ENCODE measurements at places on chromosomes 4 and X. TPM values are rescaled to one million over a fixed set of nuclear protein-coding genes. Genes with fewer than 3 reads are reported as not detected.

DNA sequence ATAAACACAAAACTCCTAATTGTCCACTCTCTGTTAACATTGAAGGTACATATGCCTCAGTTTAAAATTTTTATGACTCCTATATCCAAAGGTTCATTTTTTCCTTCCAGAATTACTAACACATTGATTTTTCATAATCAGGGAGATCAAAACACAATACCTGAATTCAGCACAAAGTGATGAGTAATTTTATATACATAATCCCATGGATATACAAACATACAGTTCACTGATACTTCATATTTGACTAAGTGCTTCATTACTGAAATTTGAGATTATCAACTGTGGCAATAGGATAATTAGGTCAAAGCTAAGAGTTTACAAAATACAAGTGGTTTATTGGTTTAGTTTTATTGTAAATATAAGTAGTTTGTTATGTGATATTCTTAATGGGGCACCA lies 176.2 kb upstream of the PRPS2 start:
- no peak for DNase-seq

- DNase-seq = no peak
Observed at GRCh38 chr4:34309383-34309906, 1934.9 kb downstream of the ARAP2 start.

DNA sequence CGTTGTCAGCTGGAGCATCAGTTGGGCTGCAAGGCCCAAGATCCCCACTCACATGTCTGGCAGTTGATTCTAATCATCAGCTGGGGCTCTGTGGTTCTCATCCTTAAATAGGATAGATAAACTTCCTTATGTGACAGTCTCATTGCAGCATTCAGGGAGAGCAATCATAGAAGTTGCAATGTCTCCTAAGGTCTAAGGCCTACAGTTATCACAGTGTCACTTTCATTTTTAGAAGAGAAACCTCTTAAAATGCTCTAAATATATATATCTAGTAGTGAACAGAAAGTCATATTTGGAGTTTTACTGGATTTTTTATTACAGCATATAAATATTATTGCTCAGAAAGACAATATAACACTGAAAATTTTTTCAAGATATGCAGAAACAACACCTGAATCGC lies 226.0 kb upstream of the PPP1R2C start:
- DNase-seq = no peak

GRCh38 chr4:140673729-140674128 lies 82.5 kb downstream of the TBC1D9 start:
- no peak for DNase-seq

GRCh38 chrX:115419069-115419468 lies 129.6 kb downstream of the LUZP4 start:
- DNase-seq = no peak

- no peak for DNase-seq
Observed at GRCh38 chr4:36343501-36344175, 62.2 kb downstream of the DTHD1 start.

Gene SLC10A3
- total RNA-seq = 18.9 TPM

Gene SLC10A6
- 0.66 TPM for total RNA-seq

Gene GNRHR
- total RNA-seq = not detected

Gene SYN1
- total RNA-seq = 4.0 TPM

Gene TDO2
- total RNA-seq = not detected

All from body of pancreas (tissue), 4 donors.